ENCODE measurements at places on chromosomes 2 and 18.

- DNase-seq, result no peak
Measured at GRCh38 chr2:24676493-24676892, 116.7 kb downstream of the PTRHD1 start.

GRCh38 chr2:238160206-238161129 lies 1.7 kb downstream of the ERFE start:
- DNase-seq, result no peak

DNA sequence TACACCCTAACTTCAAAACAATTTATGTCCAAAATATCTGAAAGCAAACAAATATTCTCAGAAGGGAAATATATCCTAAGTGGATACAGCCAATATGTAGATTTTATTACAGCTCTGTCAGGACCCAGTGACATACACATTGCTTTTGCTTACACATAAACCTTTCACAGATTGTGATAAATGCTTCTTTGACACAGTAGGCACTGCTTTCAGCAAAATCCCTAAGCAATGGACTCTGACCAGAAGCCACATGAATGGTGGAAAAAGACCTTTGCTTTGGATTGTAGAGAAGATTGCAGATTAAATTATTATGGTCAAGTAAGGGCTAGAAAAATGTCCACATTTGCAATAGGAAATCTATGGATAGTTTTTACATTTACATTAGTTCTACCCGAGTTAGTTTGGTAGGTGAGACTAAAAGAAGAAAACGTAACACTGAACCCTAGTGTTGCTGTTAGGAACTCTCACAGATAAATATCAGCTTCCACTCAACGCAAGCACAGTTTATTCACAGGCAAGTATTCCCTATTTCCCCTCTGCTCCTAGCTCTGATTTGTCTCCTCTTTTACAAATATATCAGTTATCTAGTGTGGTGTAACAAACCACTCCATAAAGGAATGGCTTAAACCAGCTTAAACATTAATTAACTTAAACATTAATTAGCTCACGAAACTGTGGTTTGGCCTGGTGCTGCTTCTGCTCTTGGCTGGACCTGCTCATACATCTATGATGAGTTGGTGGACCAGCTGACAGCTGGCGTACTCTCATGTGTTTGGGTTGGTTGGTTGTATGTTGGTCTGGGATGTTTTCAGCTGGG lies 23.6 kb upstream of the SERPINE2 start:
- no peak for DNase-seq

GRCh38 chr2:45992741-45993475 lies 304.3 kb upstream of the EPAS1 start:
- DNase-seq, result no peak

- no peak for DNase-seq
Measured at GRCh38 chr2:46390036-46390435, 89.3 kb upstream of the TMEM247 start.

DNA sequence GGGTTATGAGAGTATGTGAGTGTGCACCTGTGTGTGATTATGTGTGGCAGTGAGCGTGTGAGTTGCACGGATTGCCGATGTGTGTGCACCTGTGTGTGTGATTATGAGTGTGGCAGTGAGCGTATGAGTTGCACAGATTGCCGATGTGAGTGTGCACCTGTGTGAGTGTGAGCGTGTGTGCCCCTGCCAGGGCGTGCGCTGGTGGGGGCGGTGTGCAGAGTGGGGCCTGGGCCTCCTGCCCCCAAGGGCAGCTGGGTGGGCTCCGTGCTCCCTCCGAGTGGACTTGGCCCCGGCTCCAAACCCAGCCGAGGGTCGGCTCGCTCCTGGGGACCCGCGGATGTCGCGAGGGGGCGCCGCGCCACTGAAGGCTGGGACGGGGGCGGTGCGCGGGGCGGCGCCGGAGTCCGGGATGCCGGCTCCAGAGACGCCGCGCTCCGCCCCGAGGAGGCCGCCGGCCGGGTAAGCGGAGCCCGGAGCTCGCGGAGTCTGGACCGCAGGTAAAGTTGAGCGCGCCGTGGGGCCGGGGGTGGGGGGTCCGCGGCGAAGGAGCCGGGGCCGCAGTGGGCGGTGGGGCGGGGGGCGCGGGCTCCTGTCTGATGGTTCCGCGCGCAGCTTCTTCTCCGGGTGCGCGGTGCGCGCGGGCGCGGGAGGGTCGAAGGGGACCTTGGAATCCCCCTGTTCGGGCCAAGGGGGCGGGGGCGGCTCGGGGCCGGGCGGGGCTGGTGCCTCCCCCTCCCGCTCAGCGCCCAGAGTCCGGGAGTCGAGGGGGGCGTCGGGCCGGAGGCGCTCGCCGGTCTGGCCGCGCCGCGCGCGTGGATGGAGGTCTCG lies at the start of gene KCNG2:
TSS of gene KCNG2 (plus strand) at position 421 of the 828 bp plus-strand sequence. CDS start 65,730 bp downstream, outside the sequence.
- DNase-seq, result no peak

DNA sequence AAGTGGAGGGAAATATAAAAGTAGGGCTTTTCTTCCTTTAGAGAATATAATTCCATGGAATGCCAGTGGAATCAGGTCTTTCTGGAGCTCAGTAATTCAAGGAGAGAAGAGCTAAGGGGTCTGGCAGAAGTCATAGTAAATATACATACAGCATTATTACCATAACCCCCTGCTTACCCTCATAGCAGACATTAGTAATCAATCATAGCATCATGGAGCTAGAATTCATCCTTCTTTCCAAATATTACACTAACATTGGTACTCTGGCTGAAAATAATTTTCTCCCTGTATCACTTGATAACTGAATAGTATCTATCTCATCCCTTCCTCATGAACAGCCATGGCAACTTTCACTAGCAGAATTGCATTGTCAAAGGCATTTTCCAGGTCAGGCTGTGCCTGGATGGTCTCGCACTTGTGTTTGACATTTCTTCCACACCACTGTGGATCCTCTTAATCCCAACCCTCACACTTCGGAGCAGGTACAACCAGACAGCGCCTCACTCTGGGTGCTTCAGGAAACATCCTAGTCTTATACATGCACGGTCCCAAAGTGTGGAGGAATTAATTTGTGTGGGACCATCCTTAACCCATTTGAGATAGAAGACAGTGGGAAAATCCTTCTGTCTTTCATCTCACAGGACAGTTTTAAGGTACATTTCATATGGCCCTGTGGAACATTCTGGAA lies 84.2 kb upstream of the SEC11C start:
- DNase-seq, result no peak

DNA sequence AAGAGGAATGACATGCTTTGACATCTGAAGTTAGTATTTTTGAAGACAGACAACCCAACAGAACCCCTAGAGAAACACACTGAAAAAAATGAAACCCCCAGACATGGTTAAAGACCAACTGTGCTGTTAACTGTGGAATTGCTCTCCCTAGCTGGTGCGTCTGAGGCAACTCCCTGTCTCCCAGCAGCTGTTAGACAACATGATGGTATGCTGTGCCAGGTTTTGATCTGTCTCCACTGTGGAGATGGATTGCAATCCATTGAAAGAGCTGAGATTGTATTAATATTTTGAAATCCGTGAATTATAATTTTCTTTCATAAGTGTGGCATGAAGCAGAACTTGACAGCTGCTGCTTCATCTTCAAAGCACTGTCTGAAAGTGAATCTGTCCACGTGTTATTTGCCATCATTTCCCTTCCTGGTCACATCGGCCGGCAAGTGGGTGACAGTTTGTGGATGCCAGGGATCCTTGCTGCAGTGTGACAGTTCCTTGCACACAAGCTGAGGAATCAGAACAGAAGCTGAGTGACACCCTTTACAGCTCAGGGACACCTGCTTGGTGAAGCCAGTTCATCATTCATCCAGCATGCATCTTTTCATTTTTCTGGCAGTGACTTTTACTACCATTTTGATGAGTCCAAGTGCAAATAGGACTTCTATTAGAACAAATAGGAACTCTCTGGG lies 58.2 kb upstream of the ACSL3 start:
- no peak for DNase-seq

DNA sequence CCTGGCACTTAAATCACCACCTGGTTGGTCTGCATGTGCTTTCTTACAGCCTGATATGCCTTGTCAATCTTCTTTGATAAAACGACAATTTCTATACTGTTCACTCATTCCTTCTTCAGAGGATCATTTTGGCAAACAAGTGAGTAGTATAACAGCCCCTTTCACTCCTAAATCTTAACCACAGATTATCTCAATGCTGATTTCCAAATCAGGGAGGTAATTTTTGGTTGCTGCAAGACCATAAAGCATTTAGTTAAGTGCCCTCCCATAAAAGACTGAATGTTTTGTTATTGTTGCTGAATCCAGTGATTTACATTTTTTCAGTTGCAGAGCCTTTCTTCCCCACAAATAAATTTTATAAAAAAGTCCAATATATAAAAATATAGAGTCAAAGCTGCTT lies 129.2 kb upstream of the CYP26B1 start:
- DNase-seq, result no peak

- no peak for DNase-seq
Measured at GRCh38 chr2:213065583-213066442, 85.6 kb downstream of the IKZF2 start.

DNA sequence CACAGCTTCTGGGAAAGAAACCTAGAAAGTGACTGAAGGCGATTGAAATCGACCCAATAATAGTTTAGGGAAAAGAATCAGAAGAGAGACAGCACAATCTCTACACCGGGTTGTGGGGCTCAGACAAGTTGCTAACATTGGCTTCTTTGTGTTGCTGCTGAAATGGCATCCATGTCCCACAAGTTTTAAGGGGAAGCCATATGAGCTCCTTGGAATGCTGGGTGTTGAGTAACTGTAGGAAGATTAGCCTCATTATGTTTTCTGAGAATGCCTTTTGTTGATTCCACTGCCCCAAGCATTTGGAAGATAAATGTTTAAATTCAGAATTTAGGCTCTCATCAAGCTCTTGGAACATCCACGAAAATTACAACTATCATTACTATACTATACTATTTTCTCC lies 73.4 kb upstream of the NEUROD1 start:
- no peak for DNase-seq

DNA sequence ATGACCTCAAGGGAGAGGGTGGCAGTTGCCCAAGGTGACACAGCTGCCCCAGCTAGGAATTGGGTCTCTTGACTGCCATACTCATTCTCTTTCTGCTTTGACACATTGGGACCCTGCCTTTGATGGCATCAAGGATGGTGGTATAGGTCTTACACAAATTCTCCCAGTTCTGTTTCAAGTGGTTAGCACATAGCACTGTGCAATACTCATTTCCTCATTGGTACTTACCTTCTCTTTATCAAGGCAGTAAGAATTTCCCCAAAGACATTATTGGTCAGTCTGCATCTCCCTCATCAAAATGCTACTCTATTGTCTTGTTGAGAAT lies 35.9 kb upstream of the CCDC93 start:
- no peak for DNase-seq

- no peak for DNase-seq
Measured at GRCh38 chr2:148745151-148745851, 100.8 kb downstream of the EPC2 start.

All from activated CD4-positive, alpha-beta T cell treated with anti-CD3 and anti-CD28 coated beads for 4 hours (primary cell).